Brain (organoid and tissue), 16 donors: ENCODE measurements at places on chromosomes 12 and 14. TPM values are rescaled to one million over a fixed set of nuclear protein-coding genes. Genes with fewer than 3 reads are reported as not detected.

The DYRK2 gene
- 12.1 TPM for polyA plus RNA-seq

The SLC4A8 gene
- 15.8 TPM for polyA plus RNA-seq

The ENDOU gene
- 0.80 TPM for polyA plus RNA-seq

The PRB2 gene
- polyA plus RNA-seq, result not detected

The METAP2 gene
- 48.1 TPM for polyA plus RNA-seq
